ENCODE measurements at places on chromosomes 5 and 9.

DNA sequence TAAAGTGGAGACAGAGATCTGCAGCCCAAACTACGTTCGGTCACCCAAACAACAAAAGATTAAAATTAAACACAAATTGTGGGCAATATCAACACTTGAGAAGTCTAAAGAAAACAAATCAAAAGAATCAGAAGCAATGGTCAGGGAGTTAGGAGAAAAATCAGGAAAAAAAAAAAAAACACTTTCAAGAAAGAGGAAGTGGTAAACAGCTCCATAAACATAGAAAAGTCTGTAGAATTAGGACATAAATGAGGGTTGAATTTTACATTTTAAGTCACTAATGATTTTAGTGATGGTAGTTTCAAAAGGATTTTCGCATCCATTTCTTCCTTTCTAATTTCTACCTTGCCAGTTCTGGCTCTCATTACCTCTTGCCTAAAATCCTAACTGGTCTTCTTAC is 10.1 kb downstream of the RNF145 start:
- DNase-seq, result no peak

DNA sequence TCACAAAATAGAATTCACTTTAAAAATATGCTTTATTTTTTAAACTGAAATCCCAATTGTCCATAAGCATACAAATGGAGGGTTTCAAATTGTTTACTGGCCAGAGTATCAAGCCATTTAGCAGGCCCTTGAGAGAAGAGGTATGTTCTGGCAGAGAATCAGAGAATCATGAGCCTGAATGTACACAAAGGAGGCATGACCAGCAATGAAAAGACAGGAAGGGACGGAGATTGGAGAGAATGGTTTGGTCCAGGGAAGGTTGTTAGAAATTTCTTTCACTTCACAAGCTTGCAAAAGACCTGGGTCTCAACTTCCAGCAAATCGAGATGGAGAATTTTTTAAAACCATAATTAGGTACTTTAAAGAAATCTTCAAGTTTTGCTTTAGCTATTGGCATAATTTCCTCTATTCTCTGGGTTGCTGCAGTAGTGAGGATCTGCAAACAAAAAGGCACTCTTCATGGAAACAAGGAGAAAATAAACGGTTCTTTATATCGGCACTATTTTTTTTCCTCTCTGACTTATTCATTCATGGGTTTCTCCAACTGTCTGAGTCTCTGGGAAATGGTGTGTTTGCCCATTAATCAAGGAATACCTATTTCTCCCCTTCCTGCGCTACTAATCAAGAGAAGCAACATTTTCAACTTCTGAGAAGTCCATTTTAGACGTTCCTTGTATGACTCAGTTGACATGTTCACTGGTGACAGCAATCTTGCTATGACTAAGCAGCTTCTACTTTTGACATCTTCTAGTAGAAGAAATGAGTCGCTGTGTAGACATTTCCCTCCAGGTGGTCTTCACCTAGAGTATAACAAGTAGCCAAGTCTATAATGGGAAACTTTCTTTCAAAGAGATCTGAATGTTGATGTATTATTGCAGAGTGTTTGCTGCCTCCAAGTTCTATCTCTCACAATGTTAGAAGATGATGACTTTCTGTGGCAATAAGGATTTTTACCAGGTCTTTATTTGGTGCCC is 23.1 kb upstream of the ERCC6L2 start:
- no peak for DNase-seq

DNA sequence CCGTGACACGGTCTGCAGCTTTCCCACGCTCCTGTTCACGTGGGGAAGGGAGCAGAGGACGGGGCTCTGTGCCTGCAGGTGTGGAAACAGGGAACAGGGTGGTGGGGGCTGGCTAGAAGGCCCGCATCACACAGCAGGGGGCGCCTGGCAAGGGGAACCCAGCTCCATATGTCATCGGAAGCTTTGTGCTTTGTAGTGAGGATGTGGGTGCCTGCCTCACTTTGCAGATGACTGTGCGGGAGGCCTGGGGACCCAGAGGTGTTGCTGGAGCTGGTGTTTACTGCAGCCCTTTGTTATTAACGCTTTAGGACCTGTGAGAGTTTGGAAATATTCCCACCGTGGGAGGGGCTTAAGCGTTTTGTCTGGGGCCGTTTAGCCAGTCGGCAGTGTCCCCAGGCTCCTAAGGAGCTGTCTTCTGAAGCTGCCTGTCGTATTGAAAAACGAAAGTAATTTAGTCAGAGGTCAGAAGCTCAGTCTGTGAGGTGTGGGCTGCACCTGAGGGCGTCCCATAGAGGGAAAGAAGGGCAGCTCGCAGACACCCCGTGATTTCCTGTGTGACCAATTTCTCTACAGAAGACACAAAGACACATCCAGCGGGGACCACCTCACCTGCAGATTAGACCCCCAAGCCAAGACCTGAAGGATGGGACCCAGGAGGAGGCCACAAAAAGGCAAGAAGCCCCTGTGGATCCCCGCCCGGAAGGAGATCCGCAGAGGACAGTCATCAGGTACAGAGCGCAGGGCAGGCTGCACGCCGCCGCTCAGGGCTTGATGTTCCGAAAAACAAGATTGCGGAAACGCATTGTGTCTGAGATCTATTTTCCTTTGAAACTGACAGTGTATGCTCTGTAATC is 9.1 kb downstream of the MAN1B1 start:
- DNase-seq, result no peak

DNA sequence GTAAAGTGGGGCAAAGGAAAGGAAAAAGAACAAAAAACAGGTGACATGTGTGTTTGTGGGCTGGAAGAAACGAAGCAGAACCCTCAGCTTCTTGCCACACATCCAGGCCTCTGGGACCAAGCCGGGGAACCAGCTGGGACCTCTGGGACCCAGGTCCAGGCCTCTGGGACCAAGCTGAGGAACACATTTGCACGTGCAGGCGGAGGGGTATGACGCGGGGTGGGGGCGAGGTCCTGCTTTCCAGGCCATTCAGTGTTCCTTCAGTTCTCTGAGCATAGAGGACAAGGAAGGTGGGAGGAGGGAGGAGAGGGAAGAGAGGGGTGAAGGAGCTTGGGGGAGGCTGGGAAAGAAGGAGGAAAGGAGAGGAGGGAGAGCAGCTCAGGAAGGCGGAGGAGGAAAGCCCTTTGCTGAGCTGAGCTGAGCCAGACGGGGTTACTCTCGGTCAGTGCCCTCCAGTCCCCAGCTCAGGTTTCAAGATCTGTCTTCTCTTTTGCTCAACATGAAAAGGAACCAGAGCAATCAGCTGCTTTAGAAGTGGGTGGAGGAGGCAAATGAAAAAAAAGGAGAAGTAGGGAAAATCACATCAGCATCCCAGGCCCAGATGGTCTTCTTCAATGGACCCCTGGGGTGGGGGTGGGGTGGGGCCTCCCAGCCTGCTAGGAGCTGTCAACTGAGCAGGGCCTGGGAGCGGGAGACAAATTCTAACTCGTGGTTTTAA is 59.1 kb downstream of the ABCA1 start:
- peak; percentile 78 for DNase-seq

DNA sequence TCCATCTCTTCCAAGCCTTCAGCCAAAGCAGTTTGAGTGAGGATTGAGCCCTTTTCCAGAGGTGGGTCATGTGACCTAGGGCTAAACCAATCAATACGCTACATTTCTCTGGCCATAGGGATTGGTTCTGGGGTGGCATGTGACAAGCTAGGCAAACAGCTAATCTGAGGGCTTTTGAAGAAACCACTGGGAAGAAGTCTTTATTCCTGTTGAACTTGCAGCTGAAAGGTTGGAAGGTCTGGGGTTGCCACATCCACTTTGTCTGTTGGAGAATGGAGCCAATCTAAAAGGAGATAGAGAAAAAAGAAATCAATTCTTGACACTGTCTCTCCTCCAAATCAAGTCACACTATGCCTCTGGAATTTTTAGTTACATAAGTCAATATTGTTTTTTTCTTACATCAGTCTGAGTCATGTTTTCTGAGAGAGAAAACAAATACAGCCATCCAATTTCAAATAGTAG is 637.8 kb upstream of the WWC1 start:
- DNase-seq, result no peak

DNA sequence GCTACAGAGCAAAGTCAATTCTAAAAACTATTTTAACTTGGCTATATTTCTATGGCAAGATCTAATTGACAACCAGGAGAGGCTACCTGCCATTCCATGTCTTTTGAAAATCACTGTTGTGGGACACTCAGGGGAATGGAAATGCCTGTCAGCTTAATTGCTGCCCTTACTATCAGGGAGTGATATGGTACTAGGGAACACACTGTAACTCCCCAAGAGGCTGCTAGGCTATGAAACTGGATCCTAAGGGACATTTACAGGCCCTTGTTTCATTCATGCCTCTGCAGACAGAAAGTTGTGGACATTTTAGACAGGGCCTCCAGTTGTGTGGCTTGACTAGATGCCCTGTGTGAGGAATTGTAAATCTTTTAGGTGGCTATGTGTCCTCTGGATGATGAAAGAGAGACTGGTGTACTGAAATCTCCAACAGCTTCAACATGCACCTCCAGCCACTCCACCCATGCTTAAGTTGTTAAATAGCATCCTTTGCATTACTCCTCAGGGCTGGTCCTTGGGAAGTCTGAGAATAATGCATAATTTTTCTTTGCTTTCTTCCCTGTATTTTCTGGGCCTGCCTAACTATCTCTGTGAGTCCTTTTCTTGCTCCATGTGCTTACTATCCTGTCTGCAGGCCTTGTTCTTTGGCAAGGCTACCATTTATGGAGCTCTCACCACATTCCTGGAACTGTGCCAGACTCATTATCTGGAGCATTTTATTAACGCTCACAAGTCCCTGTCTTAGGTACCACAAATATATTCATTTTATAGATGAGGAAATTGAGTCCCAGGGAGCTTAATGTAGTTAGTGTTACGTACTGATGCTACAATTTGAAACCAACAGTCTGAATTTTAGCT is 3.2 kb downstream of the MROH2B start:
- DNase-seq, result no peak

DNA sequence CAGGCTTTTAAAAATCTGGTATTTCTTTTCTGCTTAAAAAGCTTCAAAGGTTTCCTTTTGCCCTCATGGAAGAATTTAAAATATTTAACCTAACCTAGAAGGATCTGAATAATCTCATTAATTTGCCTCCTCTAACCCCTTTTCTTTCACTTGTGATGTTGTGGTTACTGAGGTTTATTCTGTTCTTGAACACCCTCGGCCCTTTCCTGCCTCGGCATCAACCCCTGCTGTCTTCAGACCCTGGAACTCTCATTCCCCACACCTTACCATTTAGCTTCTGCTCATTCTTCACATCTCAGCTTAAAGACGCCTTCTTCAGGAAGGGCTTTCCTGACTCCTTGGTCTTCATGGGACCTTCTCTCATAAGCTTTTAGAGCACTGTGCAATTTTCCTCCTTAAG is 131.4 kb upstream of the MAN2A1 start:
- no peak for DNase-seq

DNA sequence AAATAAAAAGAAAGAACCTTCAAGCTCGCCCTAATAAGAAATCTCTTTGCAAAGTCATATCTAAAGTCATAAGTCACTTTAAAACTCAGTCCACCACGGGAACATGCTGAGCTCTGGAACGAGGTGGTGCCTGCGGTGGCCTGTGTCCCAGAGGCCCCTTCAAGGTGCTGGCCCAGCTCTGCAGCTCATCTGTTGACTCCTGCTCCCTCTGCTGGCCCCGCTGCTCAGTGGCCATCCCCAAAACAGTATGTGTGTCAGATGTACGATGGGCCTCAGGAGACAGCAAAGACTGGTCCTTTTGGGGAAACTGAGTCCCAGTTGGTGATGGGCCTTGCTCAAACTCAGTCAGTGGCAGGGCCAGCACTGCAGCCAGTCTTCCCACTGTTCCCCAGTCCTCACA is 22.8 kb upstream of the FOXB2 start:
- DNase-seq, result peak; percentile 63

DNA sequence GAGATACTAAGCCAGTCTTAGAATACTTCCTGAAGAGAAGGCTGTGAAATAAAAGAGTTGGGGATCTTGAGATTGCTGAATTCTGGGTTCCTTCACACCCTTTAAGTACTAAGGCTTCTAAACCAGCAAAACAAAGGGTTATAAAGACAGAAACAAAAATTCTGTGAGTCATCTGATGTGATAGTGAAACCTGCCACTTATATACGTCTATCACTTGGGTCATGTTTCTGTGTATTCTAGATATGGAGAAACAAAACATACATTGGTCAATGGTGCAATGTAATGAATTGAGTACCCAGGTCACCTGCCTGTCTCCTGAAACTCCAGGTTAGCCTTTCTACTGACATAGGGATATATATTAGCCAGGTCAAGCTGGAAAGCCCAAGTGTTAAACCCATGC is 319.3 kb upstream of the GRAMD2B start:
- no peak for DNase-seq

GRCh38 chr5:14167211-14167845 is 24.2 kb downstream of the TRIO start:
- no peak for DNase-seq

- no peak for DNase-seq
These were observed 1057.7 kb upstream of the DMAC1 start for GRCh38 chr9:8857068-8857925.

- no peak for DNase-seq
These were observed 86.8 kb downstream of the LHX2 start for GRCh38 chr9:124098141-124098905.

- DNase-seq, result peak; percentile 56
These were observed 36.8 kb downstream of the DAB2IP start for GRCh38 chr9:121688146-121688680.

GRCh38 chr9:35695943-35696401 is 6.2 kb upstream of the TPM2 start:
- DNase-seq, result no peak

GRCh38 chr5:53488195-53488722 is 7.8 kb downstream of the FST start:
- DNase-seq, result no peak

Measured in Ammon's horn (tissue), 1 donor.